Omental fat pad (tissue), 4 donors: ENCODE measurements at places on chromosomes 13 and 19.

- no peak for DNase-seq
Measured at GRCh38 chr13:88456151-88456550, 785.0 kb downstream of the SLITRK5 start.

DNA sequence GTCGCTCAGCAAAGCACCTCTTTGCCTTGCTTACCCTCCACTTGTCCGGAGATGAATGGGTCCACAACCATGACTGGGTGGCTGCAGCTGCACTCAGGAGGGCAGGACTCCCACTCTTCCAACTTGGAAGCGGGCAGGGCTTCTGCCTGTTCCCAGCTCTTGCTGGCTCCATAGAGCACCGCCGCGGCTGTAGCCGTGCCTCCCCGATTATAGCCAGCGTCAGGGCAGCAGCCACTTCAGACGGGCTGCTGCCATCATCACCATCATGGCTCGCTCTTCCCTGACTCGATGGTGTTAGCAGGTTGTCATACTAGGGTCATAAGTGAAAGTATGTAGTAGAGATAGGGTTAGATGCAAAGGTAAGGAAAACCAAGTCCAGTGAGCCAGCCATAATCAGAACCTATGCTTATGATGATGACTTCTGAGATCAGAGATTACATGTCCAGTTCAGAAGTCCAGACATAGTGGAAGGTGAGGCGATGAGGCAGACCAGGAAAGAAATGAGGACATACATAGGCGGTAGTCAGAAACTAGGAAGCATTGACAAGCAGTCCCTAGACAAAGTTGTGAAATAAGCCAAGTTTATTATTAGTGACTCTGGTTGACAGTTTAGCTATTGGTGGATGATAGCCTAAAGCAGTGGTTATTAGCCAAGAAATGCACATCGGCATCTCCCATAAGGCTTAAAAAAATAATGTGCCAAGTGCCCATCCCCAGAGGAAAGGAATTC lies 4.4 kb upstream of the INTS6 start:
- no peak for DNase-seq

DNA sequence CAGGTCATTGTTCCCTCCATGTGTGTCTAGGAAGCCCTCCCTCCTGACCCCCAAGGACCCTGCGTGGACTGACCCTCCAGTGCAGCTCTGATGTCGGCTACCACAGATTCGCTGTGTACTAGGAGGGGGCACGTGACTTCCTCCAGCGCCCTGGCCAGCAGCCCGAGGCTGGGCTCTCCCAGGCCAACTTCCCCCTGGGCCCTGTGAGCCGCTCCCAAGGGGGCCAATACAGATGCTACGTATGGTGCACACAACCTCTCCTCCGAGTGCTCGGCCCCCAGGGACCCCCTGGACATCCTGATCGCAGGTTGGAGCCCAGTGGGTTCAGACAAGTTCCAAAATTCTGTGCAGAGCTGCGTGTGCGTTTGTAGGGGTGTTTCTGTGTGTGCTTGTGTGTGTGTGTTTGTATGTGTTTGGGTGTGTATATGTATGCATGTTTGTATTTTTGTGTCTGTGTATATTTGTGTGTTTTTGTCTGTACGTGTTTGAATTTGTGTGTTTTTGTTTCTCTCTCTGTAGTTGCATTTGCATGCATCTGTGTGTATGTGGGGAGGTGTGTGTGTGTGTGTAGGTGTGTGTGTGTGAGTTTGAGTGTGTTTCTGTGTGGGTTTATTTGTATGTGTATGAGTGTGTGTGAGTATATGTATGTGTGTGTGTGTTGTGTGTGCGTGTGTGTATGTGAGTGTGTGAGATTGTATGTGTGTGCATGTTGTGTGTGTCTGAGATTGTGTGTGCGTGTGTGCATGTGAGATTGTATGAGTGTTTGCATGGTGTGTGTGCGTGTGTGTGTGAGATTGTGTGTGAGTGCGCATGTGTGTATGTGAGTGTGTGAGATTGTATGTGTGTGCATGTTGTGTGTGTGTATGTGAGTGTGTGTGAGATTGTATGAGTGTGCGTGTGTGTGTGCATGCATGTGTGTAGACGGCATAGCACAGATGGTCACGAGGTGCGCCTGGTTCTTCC lies 21.4 kb upstream of the LILRA2 start:
- no peak for DNase-seq

- DNase-seq, result no peak
Measured at GRCh38 chr19:33191501-33191900, 2.6 kb upstream of the LRP3 start.

- DNase-seq, result no peak
Measured at GRCh38 chr19:12237143-12237839, 57.4 kb downstream of the ZNF44 start.
